ENCODE measurements at places on chromosomes 13 and 19.

GRCh38 chr13:67395577-67395976, 165.4 kb upstream of the PCDH9 start:
- no peak for DNase-seq

- DNase-seq = no peak
Observed at GRCh38 chr13:79522583-79522982, 41.6 kb downstream of the NDFIP2 start.

DNA sequence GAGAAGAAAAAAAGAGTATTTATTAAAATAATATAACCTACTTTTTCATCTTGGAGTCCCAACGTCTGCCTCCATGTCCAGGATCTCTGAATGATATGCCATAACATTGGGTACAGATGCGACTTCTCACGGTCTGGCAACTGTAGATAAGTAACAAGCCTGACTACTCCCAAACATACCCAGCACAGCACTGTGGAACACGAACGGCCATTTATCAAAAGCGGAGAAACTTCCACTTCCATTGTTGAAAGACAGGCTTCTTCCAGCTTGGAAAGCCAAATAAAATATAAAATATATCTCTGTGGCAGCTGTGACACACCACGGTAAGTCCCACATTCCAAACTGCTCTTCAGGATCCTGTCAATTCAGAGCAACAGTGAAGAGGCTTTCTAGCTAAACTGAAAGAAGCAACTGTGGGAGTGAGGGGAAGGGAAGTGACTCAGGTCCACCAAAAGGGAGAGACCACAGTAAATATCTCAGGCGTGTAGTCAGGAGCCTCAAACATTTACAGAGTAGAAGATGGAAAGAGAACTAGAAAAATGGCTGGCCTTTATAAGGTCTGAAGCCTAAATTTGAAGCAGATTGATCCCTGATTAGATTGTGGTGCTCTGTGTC, 331.7 kb downstream of the LIG4 start:
- DNase-seq = no peak

GRCh38 chr13:113031465-113031864, 62.5 kb downstream of the MCF2L start:
- no peak for DNase-seq

DNA sequence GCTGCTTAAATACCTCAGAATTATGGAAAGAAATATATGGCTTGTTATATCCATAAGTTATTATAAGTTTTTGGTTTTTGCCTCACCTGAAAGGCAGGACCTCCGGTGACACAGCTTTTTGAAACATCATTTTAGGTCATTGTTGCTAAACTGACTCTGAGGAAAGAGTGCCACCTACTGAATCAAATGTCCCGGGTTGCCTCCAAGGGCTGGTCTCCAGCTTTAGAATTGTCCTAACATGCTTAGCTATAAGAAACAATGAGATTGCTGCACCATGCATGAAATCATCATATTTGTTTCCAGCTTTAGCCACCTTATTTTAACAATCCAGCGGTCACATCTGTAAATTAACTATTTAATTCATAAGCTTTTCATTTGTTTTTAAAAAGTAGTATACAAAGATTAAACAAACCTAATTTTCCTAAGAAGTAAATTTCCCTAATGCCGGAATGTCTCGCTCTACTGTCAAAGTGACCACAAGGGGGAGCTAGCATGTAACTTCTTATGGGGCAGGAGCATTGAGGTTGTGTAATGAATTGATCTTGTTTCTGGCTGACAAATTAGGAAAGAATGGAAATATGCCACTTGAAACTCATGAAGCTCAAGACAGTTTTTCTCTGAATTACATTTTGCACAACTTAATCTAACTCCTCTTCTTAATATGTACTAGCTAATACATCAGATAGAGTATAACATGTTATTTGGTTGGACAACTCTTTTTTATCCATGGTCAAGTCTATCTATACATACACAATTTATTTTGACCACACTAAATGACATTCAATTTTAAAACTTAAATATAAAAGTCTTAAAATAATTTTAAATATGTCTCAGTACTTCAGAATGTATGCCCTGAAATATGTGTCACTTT, 6.7 kb upstream of the PCDH17 start:
- DNase-seq = no peak

- no peak for DNase-seq
Observed at GRCh38 chr19:51751655-51752054, at the start of gene FPR1. Gene FPR1 (minus strand): TSS chr19:51751878. CDS start chr19:51746994, 4,884 bp downstream.

- peak; percentile 77 for DNase-seq
Observed at GRCh38 chr13:51818781-51819511, 15.0 kb upstream of the DHRS12 start.

- DNase-seq = no peak
Observed at GRCh38 chr13:97280478-97280877, 58.3 kb downstream of the MBNL2 start.

DNA sequence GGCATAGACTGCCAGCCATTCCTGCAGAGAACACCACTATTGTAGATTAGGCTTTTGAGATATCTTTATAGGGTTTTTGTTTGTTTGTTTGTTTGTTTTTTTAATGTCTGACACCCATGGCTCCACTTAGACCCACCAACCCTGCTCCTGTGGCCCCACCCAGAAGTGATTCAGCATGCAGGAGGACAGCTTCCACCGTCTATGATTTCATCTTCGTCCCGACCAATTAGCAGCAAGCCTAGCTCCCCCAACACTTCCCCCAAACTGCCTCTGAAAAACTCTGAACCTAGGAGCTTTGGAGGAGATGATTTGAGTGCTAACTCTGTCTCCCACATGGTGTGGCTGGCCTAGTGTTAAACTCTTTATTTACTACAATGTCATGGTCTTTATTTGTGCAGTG, 108.3 kb upstream of the RXFP2 start:
- no peak for DNase-seq

GRCh38 chr19:45508417-45508860, 1.2 kb downstream of the VASP start:
- DNase-seq = peak; percentile 50

GRCh38 chr19:1041835-1042685, 2.2 kb downstream of the ABCA7 start:
- DNase-seq = no peak

- no peak for DNase-seq
Observed at GRCh38 chr13:101655435-101655834, 203.0 kb downstream of the ITGBL1 start.

DNA sequence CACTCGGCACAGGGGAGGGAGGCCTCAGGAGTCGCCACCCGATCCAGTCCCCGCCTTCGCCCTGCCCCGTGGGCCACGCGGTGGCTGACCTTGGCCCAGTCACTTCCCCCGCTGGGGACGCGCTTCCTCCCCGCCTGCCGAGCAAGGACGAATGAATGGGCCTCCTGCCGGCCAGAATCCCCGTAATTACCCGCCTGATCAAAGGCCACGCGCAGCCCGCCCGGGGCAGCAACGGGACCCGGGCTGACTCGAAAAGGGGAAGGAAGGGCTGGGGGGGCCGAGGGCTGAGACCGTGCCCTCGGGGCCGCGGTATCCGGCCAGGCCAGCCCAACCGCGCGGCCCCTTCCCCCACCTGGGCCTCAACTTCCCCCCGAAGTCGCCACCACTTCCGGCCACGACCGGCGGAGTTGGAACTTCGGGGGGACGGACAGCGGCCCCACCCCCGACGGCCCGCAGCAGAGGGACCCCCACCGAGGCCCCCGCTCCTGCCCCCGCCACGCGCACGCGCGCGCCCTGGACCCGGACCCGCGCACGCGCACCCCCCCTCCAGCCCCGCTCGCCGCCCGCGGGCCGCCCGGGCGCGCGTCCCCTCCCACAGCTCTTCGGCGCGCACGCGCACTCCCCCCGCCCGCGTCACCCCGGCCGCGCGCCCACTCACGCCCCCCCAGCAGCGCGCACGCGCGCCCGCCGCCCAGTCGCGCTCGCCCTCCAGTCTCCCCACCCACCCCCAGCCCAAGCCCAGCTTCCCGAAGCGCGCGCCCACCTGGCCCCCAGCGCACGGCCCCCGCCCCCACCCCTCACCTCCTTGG, 520 bp downstream of the ZNF787 start:
- peak; percentile 84 for DNase-seq

DNA sequence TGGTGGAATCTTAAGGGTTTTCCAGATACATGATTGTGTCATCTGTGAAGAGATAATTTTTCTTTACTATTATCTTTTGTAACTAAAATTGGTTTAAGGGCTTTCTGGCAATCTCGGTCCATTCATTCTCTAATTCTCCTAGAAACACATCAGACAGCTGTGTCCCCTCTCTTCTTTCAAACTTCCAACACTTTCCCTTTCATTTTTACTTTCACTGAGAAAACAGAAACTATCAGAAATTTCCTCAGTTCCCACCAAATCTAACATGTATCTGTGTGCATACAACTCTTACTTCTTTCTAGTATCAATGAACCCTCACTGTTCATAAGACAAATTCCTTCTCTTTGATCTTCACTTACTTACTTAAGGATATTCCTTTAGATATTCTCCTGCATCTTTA, 40.2 kb downstream of the KCNRG start:
- no peak for DNase-seq

GRCh38 chr13:111346101-111346680, 25.7 kb downstream of the TEX29 start:
- DNase-seq = no peak

All from stimulated activated CD4-positive, alpha-beta T cell treated with anti-CD3 and anti-CD28 coated beads, Interleukin-2, amount 100 ng/mL, for 24 hours (primary cell).